ENCODE measurements at places on chromosomes 7 and 10.

GRCh38 chr7:44277851-44278250 lies 47.5 kb downstream of the CAMK2B start:
- DNase-seq = no peak

DNA sequence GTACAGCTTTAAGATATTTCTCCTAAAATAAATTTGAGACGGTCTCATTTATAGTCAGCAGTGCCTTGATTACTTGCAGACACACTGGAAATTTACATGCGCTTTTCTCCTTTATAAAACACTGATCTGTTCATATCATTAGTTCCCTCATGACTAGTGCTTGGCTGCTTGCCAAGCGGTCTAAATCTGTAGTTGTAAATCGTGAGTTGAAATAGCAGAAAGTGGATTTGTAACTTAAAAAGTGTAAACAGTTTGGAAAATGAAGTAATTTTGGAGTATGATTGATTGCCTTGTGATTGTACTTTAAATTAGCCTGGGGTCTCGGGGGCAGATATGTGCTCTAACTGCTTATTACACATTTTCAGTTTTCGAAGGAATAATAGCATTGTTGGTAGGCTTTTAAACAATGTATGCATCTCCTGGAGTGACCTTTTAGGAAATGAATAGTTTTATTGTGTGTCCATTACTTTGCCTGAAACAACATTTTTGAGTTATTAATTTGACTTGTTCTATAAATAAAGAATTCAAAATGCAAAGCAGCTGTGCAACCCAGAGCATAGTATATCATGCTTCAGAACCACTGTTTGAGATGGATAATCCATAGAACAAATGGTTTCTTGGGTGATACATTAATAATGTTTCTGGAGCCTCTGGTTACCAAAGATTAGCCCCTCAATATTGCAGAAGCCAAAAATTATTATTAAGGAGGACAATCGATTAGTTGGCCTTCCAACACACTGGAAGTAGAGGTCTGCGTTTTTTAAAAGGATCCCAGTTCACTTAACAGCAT lies 73.3 kb downstream of the ARID5B start:
- no peak for DNase-seq

GRCh38 chr7:75630549-75630948 lies 108.2 kb downstream of the HIP1 start:
- no peak for DNase-seq

- no peak for DNase-seq
Measured at GRCh38 chr10:77902159-77902558, 24.4 kb downstream of the DLG5 start.

DNA sequence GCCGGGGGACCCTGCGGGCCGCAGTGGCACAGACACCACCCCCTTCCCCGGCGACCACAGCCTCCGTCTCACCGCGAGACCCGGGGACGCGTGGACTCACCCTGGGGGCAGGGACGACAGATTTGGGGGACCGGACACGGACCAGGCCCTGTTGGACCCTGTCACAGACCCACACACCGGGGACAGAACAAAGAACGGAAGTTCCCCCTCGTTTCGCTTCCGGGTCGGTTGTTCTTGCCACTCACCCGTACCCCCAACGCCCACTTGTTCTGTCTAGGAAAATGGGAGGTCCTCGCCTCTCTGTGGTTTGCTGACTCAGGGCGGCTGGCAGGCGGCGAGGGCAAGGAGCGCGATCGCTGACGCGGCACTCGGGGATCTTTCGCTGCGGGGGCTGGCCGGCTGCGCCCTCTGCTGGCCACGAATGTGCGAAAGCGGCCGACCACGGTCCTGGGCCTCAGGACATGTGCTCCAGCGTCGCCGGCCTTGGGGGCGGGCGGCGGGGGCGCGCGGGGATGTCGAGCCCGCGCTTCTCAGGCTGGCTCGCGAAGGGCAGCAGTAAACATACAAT lies at the start of gene ZNF3:
Gene ZNF3, minus strand, starts transcription at position 189 of the 568 bp plus-strand sequence. CDS start 4,366 bp downstream, outside the sequence.
- DNase-seq = peak; percentile 99

DNA sequence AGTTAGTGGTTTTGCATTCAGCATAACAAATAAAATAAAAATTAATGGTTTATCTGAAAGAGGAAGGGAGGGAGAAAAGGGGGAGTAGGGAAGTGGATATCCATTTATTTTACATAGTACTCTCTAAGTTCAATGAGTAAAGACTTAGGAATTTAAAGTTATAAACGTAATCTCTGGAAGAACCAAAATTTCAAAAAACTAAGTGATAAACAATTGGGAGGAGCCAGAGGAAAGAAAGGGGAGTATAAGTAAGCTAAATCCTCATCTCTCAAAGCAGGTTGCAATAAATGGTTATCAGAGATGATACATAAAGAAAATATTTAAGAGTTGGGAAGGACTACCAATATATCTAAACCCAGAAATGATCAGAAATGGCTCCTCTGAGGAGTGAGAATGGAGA lies 46.4 kb downstream of the ANK3 start:
- DNase-seq = no peak

GRCh38 chr7:32958046-32959025 lies 1.1 kb downstream of the FKBP9 start:
- no peak for DNase-seq

GRCh38 chr10:96090463-96090800 lies 39.7 kb upstream of the ZNF518A start:
- DNase-seq = no peak

- DNase-seq = no peak
Measured at GRCh38 chr10:25839683-25840082, 94.3 kb upstream of the MYO3A start.

GRCh38 chr7:44760034-44760580 lies 11.5 kb downstream of the ZMIZ2 start:
- DNase-seq = no peak

- no peak for DNase-seq
Measured at GRCh38 chr10:93106631-93107072, 33.0 kb downstream of the CYP26A1 start.

- no peak for DNase-seq
Measured at GRCh38 chr10:110822035-110822711, 49.6 kb upstream of the PDCD4 start.

DNA sequence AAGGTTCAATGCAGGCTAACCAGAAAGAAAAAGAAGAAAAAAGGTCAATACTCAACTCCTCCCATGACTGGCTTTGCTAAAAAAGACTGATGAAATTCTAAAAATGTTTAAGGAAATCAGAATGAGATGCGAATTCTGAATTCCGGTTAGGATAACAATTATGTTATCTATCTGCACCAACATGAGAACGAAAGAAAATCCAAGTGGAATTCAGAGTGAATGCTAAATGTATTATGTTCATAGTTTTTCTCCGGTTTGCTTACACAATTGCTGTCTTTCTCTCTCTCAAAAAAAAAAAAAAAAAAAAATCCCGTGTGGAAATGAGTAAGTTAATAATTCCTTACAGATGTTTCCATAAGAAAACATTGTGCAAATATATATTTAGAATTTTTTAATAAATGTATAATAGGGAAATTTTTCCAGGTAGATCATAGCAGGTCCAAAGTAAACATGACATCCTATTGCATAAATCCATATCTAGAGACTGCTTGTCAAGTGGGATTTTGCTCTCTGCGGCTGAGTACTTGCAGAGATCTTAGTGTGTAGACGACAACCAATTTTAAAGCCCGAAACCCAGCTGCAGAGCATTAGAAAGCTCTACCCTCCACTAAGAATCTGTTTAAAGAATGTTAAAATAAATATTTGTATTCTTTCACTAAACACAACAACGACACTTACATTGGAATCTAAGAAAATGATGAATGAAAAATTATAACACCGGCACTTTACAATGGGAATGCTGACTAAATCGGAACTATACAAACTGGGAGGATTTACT lies 104.0 kb downstream of the JAZF1 start:
- DNase-seq = no peak

GRCh38 chr7:129914536-129915272 lies 38.1 kb downstream of the UBE2H start:
- DNase-seq = peak; percentile 29

DNA sequence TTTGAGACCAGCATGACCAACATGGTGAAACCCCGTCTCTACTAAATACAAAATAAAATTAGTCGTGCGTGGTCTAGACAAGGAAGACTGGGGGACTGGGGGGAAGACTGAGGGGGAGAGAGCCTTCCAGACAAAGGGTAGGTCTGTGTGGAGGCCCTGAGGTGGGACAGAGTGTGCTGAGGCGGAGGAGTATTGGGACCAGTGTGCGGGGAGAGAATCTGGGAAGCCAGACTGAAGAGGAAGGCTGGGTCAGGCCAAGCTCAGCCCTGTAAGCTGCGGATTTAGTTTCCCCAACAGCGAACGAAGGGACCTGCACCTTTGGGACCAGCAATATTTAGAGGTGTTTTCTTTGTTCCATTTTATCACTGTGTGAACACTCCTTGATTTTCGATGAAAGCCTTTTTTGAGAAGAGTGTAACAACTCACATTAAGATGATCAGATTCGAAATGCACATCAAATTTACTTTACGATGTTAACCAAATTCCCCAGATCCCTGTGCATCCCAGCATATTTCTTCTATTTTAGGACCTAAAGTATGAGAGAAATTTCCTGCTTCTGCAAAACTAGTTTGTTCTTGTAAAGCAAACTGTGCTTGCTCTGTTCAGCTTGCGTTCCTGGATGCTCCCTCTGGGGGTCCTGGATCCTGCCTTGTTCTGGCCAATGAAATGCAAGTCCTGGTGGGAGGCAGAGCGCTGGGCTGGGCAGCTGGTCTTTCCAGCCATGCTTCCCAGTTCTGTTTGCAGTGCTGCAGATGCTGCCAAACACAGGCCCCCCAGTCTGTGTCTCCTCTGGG lies 39.4 kb downstream of the PLAU start:
- no peak for DNase-seq

DNA sequence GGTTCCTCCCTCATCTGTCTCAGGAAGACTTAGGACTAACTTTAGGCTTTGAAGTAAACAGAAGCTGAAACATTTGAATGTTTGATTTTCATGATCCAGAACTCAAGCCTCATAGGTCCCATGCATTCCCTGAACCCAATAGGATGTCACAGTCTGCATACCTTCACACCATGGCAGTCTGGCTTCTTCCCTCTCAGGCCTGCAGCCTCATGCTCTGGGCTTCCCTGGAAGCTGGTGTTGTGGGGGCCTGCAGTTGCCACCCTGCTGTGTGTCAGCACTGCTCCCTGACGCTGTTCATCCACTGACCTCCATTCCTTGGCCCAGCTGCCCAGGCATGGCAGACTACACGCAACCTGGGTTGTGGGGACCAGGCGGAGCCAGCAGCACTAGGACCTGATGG lies 267.5 kb upstream of the KAT6B start:
- no peak for DNase-seq

DNA sequence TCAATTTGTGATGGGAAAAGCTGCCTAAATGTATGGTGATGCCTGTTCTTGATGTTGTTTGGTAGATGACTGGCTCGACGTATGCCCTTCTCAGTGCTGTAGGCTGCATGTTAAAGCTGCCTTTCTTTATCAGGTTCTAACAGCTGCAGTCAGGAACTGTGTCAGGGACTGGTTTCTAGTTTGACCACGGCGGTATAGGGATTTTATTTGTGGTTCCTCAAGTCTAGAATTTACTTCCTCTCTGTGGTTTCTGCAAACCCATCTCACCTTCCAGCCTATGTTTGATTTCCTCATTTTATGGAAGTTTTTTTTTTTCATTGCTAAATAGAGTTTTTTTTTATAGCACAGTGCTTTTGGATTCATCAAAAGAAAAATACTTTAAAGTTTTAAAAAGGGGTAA lies 26.5 kb downstream of the LMTK2 start:
- DNase-seq = peak; percentile 47
